Naive thymus-derived CD4-positive, alpha-beta T cell (primary cell): ENCODE measurements at places on chromosomes 6 and 20. TPM values are rescaled to one million over a fixed set of nuclear protein-coding genes. Genes with fewer than 3 reads are reported as not detected.

CALHM6 gene
- 3.3 TPM for total RNA-seq

ULBP1 gene
- total RNA-seq: not detected

EEF1A2 gene
- total RNA-seq: 1.3 TPM

FHL5 gene
- total RNA-seq: not detected

ENTPD6 gene
- total RNA-seq: 39.2 and 41.1 TPM in 2 replicates

IMPG1 gene
- total RNA-seq: not detected in 2 replicates

DDX43 gene
- 0.49 TPM for total RNA-seq

TUBB2A gene
- total RNA-seq: 2.6 TPM

TXLNB gene
- total RNA-seq: 0.92 TPM

GCNT2 gene
- total RNA-seq: 3.6 TPM

C6orf15 gene
- total RNA-seq: not detected

C20orf204 gene
- 24.6 TPM for total RNA-seq

PRDM1 gene
- total RNA-seq: 58.6 and 64.1 TPM in 2 replicates

DNA sequence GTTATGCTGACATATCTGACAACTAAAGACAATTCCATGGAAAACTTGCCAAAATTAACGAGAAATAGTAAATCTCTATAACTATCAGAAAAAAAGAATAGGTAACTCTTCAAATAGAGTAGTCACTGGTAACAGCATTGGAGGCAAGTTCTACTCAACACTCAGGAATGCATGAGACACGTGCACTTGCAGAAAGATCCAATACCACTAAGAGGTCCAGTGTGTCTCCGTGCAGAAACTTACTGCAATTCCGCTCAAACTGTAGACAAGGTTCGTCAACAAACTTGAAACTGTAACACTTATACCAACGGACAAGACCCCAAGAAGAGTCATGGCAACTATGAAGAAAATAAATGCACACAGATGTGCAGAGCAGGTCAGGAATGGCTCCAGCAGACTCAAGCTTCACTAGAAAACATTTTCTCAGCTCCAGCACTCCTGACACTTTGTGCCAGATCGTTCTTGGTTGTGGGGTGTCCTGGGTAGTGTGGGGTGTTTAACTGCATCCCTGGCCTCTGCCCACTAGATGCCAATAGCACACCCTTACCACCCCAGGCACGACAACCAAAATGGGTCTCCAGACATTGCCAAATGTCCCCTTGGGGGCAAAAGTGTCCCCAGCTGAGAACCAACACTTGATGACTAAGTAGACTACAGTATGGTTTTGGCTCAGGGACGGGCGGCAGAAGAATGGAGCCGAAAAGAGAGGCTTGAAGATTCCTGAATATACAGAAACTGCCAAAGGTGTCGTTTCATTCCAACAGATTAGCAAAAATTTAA, 134.8 kb downstream of the DTNBP1 start:
- DNase-seq: no peak

DNA sequence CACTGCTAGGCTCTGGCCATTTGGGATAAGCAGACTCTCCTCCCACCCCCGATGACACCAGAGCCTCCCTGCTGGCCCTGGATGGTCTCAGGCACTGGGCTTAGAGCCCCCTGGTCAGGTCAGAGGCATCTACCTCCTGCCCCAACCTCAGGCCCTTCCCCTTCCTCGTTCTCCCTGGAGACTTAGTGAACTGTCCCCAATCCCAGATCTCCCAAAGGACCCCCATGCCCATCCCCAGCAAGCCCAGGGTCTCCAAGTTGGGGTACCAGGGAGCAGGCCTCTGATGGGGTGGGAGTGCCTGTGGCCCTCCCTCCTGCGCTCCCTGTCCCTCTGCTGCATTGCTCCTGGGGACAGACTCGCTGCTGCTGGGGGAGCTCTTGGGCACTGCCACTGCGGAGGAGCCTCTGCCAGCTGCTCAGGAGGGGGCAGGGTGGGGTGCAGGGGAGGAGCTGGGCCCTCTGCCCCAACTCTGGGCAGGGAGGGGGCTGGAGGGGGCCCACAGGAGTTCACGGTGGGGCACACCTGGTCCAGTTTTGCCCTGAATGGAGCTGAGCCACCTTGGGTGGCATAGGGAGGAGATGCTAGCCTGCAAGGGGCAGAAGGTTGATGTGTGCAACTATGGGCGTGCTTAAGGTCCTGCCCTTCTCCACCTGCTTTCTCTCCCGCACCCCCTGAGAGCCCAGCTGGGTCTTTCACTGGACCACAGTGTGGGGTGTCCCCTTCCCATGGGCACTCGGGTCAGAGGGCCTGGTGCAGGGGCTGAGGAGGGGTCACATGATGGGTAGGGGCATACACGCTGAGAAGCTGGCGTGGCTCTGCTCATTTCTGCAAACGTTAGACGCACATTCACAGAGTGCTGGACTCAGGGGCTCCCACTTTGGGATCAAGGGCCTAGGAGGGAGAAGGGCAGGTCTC, 40.4 kb downstream of the SPDEF start:
- no peak for DNase-seq

- DNase-seq: no peak
These were observed 1846.5 kb upstream of the DEFB115 start for GRCh38 chr20:29410806-29411457.

- DNase-seq: no peak
These were observed 19.1 kb upstream of the LYRM2 start for GRCh38 chr6:89657445-89658158.

DNA sequence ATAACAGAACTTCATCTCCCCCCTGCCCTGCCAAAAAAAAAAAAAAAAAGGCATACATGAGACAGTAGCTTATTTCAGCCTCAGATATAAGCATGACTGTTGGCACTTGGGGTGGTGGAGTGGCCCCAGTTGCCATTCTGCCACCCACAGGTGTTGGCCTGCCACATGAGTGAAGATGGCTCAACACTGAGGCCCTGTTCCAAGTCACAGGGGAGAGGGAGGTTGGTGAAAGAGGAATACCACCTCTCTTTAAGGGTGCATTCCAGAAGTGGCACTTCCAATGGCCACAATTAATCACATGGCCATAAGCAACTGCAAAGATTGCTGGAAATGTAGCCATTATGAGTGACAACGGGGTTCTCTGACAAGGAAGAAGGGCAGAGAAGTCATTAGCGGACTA, 61.9 kb upstream of the JARID2 start:
- no peak for DNase-seq

GRCh38 chr6:89131599-89131998, 13.7 kb upstream of the SRSF12 start:
- DNase-seq: no peak

GRCh38 chr20:3472105-3472504, 1.3 kb downstream of the ATRN start:
- DNase-seq: no peak

DNA sequence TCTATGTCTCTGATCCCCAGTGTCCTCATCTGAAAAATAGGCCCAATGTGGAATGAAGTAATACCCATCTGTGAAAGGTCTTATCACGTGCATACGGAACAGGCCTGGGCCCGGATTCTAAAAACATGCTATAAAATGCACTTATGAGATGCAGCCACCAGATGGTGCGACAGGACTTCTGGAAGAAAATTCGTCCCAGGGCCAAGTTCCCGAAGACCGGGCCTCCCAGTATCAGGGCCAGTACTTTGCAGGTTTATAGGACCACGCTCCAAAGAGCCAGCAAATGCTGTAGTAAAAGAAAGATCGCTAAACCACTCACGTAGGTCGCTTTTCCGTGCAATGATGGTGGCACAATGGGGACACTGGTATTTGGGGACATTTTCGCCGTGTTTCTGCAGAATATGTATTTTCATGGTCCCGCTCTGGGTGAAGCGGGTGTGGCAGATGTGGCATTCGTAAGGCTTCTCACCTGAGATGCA, 10.6 kb downstream of the CTCFL start:
- no peak for DNase-seq

- no peak for DNase-seq
These were observed 95.3 kb downstream of the EDN3 start for GRCh38 chr20:59395729-59396128.

DNA sequence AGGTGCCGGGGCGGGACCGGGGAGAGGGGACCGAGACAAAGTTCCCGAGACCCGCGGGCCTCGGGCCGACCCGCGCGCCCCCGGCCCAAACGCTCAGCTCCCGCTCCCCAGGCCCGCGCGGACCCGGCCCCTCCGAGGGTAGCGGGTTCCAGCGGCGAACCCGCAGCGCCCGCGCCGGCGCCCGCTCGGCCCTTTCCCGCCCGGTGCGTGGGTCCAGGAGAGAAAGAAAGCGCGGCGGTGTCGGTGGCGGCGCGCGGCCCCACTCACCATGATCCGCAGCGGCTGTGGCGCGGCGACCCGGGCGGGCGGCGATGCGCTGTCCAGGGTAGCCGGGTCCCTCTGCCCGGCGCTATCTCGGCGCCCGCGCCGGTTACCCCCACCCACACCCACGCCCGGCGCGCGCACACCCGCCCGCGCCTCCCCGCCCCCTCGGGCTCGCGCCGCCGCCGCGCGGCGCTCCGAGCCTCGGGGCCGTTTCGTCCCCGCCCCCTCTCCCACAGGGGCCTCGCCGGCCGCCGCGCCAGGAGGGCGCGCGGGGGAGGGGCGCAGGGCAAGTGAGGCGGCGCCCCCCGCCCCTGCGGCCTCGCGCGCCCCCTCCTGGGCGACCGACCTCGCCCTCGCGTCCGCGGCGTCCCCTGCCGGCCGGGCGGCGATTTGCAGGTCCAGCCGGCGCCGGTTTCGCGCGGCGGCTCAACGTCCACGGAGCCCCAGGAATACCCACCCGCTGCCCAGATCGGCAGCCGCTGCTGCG, at the start of gene ELOVL2:
ELOVL2 (minus strand) TSS at position 345 of the 751 bp plus-strand sequence; CDS start at position 270, 75 bp downstream.
- no peak for DNase-seq

DNA sequence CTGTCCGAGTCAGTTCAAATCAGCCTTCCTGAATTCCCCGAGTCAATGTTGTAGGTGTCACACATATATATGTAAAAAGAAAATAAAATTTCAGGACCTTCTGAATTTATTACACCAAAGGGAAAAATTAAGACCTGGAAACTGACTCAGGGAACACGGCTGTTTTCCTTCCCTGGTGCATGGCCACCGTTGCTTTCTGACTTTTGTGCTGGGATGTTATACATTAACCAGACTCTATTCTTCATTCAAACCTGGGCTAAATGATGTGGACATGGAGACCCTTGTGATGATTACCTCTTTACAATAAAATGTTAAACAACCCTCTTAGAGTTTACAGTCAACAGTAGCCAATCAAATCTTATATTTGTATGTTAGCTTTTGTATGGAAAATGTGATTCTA, 51.4 kb upstream of the PLEKHG1 start:
- no peak for DNase-seq

DNA sequence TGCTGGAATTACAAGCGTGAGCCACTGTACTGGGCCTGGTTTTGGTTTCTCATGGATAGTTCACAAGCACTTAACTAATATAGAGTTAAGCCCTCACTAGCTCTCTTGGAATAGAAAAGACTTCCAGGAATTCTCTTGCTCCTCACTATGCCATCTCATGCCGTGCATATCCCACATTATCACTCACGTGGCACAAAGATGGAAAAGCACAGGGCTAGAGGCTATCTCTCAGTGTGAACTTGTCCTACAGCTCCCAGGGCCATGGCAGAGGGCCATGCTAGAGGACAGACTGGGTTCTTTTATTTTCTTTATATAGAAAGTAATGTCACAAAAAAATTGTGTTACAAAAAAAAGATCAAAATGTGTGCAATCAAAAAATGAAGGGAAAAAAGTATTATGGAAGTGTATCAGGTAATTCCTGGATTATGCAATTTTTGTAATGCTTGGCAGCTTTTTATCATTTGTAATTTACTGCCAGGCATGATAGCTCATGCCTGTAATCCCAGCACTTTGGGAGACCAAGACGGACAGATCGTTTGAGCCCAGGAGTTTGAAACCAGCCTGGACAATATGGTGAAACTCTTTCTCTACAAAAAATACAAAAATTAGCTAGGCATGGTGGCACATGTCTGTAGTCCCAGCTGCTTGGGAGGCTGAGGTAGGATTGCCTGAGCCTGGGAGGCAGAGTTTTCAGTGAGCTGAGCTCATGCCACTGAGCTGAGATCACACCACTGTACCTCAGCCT, 6.4 kb upstream of the SLC2A12 start:
- DNase-seq: no peak

GRCh38 chr6:13243033-13243432, 85.3 kb downstream of the TBC1D7 start:
- no peak for DNase-seq

DNA sequence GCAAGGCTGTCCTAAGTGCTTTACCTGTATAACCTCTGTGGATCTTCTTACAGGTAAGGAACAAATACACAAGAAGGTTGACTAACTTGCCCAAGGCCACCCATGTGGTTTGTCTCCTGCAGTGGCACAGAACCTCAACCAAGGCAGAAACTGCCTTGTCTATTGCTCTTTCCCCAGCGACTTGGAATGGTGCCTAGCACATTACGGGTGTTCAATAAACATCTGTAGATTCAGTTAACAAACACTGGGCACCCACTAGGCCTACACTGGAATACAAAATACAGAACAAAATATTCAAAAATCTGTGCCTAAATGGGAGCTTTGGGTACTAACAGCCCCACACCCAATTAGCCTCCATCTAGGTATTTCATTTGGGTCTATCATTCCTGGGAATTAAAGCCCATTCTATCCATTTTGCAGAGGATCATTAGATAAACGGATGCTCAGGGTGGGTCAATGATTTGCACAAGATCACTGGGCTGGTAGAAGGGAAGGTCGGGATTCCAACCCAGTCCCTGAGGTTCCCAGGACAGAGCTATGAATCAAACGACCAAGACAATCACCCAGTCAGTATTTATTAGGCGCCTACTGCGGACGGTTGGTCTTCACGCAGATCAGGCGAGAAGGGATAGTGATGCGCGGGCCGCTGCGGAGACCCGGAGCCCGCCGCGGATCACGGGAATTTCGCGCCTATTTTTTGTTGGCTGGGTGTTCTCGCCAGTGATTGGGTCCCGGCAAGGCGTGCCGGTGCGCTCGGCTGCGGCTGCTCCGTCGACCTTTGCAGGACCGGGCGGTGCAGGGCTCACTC, at the start of gene STK35:
STK35 (plus strand) TSS at position 771 of the 808 bp plus-strand sequence. CDS start 55 bp downstream, outside the sequence.
- no peak for DNase-seq

DNA sequence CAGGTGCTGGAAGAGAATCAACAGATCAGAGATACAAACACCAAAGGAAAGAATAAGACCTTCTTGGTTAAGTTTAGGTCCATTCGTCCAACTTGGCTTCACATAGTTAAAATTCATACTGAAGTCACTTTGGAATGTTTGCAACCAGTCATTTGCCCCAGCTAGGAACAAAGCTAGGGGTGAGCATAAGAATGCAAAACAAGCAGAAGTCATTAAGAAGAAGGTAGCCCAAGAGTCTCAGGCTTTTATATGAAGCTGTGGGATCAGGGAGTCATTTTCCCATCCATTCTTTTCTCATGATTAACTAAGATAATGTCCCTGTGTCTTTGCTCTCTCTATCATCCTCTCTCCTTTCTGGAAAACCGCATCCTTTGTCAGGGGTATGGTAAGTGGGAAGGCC, 51.5 kb upstream of the TMEM170B start:
- DNase-seq: no peak

DNA sequence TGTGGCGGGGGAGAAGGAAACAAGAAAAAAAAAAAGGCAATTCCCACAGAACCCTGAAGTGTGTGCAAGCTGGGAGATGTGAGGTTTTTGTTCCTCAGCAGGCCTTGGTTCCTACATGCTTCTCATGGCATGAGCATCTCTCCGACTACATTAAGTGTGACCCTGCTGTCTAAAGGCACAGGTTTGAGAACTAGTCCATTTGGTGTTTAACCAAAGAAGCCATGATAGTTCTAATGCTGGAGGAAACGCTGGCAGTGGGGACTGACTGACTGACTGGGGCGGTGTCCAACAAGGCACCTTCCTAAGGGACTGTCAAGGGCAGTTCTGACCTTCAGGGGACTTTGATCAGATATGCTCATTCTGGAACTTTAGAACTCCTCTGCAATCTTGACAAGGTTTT, 3.8 kb downstream of the TXNDC5 start:
- DNase-seq: no peak
